ENCODE measurements at places on chromosomes 12 and 14.

GRCh38 chr14:36818794-36819384 is 157.2 kb downstream of the PAX9 start:
- DNase-seq = no peak

- DNase-seq = no peak
These were observed 4.2 kb downstream of the SCNN1A start for GRCh38 chr12:6370994-6371754.

- DNase-seq = no peak
These were observed 72.3 kb downstream of the TESC start for GRCh38 chr12:117026921-117027250.

- DNase-seq = no peak
These were observed 81.9 kb upstream of the GTF2A1 start for GRCh38 chr14:81302638-81303037.

- peak; percentile 38 for DNase-seq
These were observed 17.9 kb upstream of the TDRD9 start for GRCh38 chr14:103910262-103910935.

- no peak for DNase-seq
These were observed 22.2 kb upstream of the PLEKHG3 start for GRCh38 chr14:64681796-64682710.

- DNase-seq = no peak
These were observed 93.5 kb downstream of the LMNTD1 start for GRCh38 chr12:25459541-25459951.

GRCh38 chr12:70449074-70449752 is 83.1 kb downstream of the KCNMB4 start:
- no peak for DNase-seq

GRCh38 chr14:53888535-53889386 is 67.9 kb downstream of the BMP4 start:
- DNase-seq = no peak

GRCh38 chr12:65891219-65891618 is 66.9 kb downstream of the HMGA2 start:
- DNase-seq = no peak

- DNase-seq = no peak
These were observed 6.4 kb downstream of the NKX2-1 start for GRCh38 chr14:36513451-36514277.

DNA sequence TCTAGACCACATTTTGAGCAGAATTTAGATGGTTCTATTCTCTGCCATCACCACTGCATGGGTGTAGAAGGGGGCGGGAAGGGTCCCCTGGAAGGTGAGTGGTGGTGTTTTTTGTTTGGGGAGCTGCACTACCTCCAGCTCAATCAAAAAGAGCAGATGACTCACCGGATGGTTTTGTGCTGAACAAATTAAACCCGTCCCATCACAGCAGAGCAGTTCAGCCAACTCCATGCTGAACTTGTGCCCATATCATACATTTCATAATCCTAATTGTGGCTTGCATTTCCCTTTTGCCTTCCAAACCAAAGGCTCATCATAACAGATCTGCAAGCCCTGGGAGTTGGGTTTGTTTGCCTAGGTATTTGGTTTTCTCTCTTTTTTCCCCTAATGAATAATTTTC is 53.0 kb upstream of the RPH3A start:
- DNase-seq = no peak

GRCh38 chr12:41697161-41697560 is 447.5 kb downstream of the GXYLT1 start:
- no peak for DNase-seq

- no peak for DNase-seq
These were observed 11.1 kb upstream of the NDUFA12 start for GRCh38 chr12:95014554-95014953.

- no peak for DNase-seq
These were observed 152.0 kb upstream of the AEBP2 start for GRCh38 chr12:19287302-19287701.

- no peak for DNase-seq
These were observed 43.4 kb downstream of the SLC6A12 start for GRCh38 chr12:170371-171225.

DNA sequence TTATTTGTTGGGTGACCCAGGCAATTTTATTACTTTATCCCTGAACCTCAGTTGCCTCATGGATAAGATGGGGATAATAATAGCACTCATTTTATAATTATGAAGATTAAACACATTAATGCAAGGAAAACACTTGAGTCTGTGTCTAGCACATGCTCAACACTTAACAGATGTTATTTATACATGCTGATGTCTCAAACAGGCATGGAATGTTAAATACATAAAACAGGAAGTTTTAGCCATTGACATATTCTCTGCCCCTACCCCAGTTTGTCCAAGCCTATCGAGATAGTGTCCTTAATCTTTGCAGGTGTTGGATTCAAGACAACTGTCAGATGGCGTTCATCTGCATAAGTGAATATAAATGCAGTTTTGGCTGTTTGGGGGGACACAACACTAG is 109.8 kb downstream of the SCAF11 start:
- DNase-seq = no peak

- no peak for DNase-seq
These were observed 7.5 kb downstream of the SLC17A8 start for GRCh38 chr12:100364324-100364723.

DNA sequence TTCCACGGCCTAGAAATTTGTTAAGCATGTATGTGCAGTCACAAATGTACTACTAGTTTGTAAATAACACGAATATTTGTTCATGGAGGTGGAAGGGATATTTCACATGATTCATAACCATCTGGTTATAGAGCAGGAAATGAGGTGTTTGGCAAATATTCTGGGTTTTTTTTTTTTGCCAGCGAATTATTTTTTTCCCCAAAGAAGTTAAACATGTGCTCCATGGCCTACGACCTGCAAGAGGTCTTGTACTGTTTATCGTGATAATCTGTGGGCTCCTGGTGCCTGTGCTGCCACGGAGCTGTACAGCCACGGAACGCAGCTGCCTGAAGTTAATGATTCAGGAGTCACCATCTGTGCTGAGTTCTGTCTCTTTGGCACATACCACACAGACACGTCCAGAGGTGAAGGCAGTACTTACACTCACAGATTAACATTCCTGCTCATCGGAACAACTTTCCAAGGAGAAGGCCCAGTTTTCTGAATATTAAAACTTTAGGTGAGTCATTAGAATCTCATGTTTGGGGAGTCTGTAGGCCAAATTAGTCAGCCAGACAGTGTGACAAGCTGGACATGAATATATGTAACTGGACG is 156.3 kb downstream of the TMX1 start:
- DNase-seq = no peak

DNA sequence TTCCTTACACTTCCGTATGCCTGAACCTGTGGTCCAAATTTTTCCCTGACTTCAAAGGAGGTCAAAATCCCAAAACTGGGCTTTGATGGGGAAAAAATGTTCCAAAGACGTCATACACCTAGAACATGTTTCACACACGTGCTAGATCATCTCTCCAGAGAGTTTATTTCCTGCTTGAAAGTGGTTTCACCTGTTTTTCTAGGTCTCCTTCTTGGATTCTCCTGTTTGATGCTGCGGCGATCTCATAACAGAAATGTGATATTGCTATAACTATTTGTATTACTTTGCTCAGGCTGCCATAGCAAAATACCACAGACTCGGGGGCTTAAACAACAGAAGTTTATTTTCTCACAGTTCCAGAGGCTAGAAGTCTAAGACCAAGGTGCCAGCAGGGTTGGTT is 19.7 kb upstream of the TMCC3 start:
- no peak for DNase-seq

GRCh38 chr14:88621100-88621499 is 58.3 kb downstream of the ZC3H14 start:
- DNase-seq = no peak

GRCh38 chr14:94923786-94924185 is 153.9 kb upstream of the GSC start:
- DNase-seq = no peak

- DNase-seq = no peak
These were observed 26.0 kb downstream of the ZFHX2 start for GRCh38 chr14:23525611-23526010.

GRCh38 chr14:64080452-64080851 is 213.7 kb downstream of the ESR2 start:
- no peak for DNase-seq

- no peak for DNase-seq
These were observed 20.5 kb downstream of the CKB start for GRCh38 chr14:103501921-103502669.

DNA sequence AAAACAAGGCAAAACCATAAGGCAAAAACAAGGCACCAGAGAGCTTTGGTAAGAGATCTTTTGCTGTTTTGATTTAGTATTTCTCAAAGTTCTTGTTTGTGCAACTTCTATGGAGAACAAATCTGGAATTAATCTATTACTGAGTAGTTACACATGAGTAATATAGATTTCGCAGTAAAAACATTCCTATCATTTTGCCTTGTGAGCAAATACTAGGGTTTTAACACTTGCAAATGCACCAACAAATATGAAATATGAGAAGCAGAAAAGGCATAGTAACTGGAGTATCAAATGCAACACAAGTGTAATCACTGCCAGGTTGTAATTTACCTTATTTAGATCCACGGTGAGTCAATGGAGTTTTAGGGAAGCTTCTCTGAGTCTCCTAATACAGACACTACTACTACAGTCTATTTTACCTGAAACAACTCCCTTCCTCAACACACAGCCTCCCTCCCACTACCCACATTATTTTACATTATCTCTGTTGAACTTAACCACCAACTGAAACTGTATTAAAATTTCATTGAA is 324.1 kb downstream of the FLRT2 start:
- DNase-seq = no peak

- DNase-seq = no peak
These were observed 207.3 kb downstream of the SSPN start for GRCh38 chr12:26402648-26403047.

- no peak for DNase-seq
These were observed 23.6 kb downstream of the AK7 start for GRCh38 chr14:96415559-96415958.

GRCh38 chr12:69835081-69835480 is 10.1 kb downstream of the MYRFL start:
- no peak for DNase-seq

DNA sequence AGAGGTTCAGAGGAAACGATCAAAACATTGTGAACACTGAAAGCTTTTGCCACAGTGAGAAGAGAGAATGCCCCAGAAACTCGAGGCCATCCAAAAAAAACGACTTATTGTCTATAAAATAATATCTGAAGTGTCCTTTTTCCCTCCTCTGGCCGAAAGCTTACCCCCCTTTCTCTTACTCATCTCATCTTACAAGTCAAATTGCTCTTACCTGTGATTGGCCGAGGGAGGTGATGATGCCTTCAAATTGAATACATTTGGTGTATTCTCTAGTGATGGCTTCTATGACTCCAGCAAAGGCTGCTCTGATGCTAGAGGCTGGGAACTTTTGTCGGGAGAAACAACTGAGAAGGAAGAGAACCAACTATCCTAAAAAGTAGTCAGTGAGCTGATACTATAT is 90.7 kb downstream of the PTCSC3 start:
- no peak for DNase-seq

GRCh38 chr12:110180591-110181005 is 56.4 kb downstream of the IFT81 start:
- DNase-seq = no peak

GRCh38 chr12:78040111-78040510 is 209.4 kb downstream of the NAV3 start:
- no peak for DNase-seq

DNA sequence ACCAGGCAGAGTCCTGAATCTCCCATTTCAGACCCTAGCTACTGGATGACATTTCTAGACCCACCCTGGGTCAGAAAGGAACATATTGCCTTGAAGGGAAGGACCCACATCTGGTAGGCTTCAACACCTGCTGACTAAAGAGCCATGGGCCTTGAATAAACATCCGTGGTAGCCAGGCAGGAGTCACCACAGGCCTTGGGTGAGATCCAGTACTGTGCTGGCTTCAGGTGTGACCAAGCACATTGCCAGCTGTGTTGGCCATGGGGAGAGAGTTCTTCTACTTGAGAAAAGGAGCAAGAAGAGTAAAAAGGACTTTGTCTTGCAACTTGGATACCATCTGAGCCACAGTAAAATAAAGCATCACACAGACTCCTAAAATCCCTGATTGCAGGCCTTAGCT is 332.6 kb downstream of the SLC16A7 start:
- DNase-seq = no peak

GRCh38 chr12:7793211-7793610 is 4.0 kb downstream of the NANOG start:
- DNase-seq = no peak

DNA sequence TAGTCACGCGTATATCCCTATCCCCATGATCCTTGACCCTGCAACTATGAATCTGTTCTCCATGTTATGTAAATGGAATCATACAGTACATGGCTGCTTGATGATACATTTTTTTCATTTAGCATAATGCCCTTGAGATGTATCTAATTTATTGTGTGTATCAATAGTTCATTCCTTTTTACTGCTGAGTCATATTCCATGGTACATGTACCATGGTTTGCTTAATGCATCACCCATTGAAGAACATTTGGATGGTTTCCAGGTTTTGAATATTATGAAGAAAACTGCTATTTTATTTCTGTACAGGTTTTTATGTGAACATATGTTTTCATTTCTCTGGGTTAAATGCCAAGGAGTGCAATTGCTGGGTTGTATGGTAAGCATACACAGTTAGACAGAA is 4.0 kb upstream of the RNASE10 start:
- DNase-seq = no peak

DNA sequence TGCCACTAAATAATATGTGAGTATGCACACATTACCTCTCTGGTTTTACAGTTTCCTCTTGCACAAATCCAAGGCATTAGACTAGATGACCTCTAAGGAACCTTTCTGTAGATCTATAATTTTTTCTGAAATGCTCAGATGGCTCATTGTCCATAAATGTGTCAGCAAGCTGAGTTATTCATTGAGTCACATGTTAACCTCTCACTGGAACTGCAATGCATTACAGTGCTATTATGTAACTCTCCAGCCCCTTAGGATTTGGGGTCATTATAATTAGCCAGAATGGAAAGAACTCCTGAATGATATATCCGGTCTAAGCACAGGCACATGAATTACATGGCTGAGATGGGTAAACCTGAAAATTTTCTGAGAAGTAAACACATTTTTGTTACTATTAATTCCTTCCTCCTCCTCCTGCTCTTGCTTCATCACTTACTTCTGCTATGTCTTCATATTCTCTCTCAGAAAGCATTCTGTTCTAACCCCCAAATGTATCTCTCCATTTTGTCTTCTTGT is 20.3 kb upstream of the DRAM1 start:
- no peak for DNase-seq

GRCh38 chr14:95886366-95887056 is 9.9 kb downstream of the TUNAR start:
- no peak for DNase-seq

GRCh38 chr14:96206461-96206860 is 1.8 kb downstream of the BDKRB2 start:
- no peak for DNase-seq

GRCh38 chr12:89988188-89988915 is 279.7 kb upstream of the ATP2B1 start:
- DNase-seq = no peak

GRCh38 chr12:111034886-111035577 is 114.7 kb upstream of the MYL2 start:
- DNase-seq = no peak

- DNase-seq = no peak
These were observed 78.6 kb upstream of the IFNG-AS1 start for GRCh38 chr12:67910360-67911274.

- no peak for DNase-seq
These were observed 23.4 kb upstream of the SLC35F4 start for GRCh38 chr14:57889245-57889644.
